ENCODE measurements at places on chromosomes 16 and 17. TPM values are rescaled to one million over a fixed set of nuclear protein-coding genes. Genes with fewer than 3 reads are reported as not detected.

Gene CACNA1H
- 1.5 TPM for total RNA-seq

Gene CX3CL1
- not detected for total RNA-seq

Gene INCA1
- not detected for total RNA-seq

Gene CLDN6
- not detected for total RNA-seq

Gene KRT33A
- total RNA-seq = not detected

Gene CEP112
- 0.28 TPM for total RNA-seq

Gene SHISA6
- total RNA-seq = not detected

Gene TBC1D3C
- total RNA-seq = not detected

Gene TAC4
- total RNA-seq = not detected

Gene HNF1B
- total RNA-seq = not detected

Gene SNX20
- 20.1 TPM for total RNA-seq

Gene RPH3AL
- total RNA-seq = 1.2 TPM

Gene STAT3
- 343 TPM for total RNA-seq

Gene CDK5RAP3
- total RNA-seq = 231 TPM

Gene SMIM5
- 0.60 TPM for total RNA-seq

Gene SLC5A11
- total RNA-seq = 0.72 TPM

Gene RRAD
- total RNA-seq = 0.67 TPM

Gene TBC1D3I
- not detected for total RNA-seq

Gene TMEM114
- total RNA-seq = not detected

Gene FAM83G
- 4.1 TPM for total RNA-seq

Gene GRAPL
- total RNA-seq = 18.7 TPM

Gene RHBDL3
- total RNA-seq = not detected

Gene TCAP
- 5.2 TPM for total RNA-seq

Gene TVP23B
- 27.7 TPM for total RNA-seq

Gene KRTAP17-1
- not detected for total RNA-seq

Gene HSBP1
- 24.1 TPM for total RNA-seq

Gene TBC1D26
- not detected for total RNA-seq

Gene ZNF19
- 6.7 TPM for total RNA-seq

Gene ARHGDIG
- total RNA-seq = not detected

Gene ABCC12
- total RNA-seq = not detected

Gene SPNS3
- total RNA-seq = 3.4 TPM

Gene KRT12
- not detected for total RNA-seq

Gene CCT6B
- 5.9 TPM for total RNA-seq

Gene ZNF423
- total RNA-seq = not detected

Gene ADAM11
- total RNA-seq = 0.64 TPM

Gene CFAP52
- total RNA-seq = not detected

Gene NEK8
- 3.4 TPM for total RNA-seq

Gene EPOP
- total RNA-seq = 0.89 TPM

Gene PIK3R5
- total RNA-seq = 154 TPM

Gene SLC52A1
- total RNA-seq = not detected

Gene KRT27
- not detected for total RNA-seq

Gene MYO15A
- 1.8 TPM for total RNA-seq

Gene MTSS2
- 28.4 TPM for total RNA-seq

Gene C16orf89
- not detected for total RNA-seq

Gene PIGS
- 46.2 TPM for total RNA-seq

Gene SYNGR2
- 36.4 TPM for total RNA-seq

Gene CCL17
- total RNA-seq = not detected

Gene FMNL1
- total RNA-seq = 558 TPM

Gene DNAI2
- 0.35 TPM for total RNA-seq

Gene CEP131
- total RNA-seq = 8.5 TPM

Gene ZC3H7A
- 105 TPM for total RNA-seq

Gene COPRS
- total RNA-seq = 2.6 TPM

Gene ZNF469
- 0.83 TPM for total RNA-seq

Gene LITAFD
- not detected for total RNA-seq

Gene ELMO3
- total RNA-seq = 1.3 TPM

Gene ZNF213
- 1.8 TPM for total RNA-seq

Gene SPATA22
- not detected for total RNA-seq
